ENCODE measurements at places on chromosomes 1 and 21.
A peak's percentile ranks its signal among the peaks of the same experiment; 100 is the strongest.

DNA sequence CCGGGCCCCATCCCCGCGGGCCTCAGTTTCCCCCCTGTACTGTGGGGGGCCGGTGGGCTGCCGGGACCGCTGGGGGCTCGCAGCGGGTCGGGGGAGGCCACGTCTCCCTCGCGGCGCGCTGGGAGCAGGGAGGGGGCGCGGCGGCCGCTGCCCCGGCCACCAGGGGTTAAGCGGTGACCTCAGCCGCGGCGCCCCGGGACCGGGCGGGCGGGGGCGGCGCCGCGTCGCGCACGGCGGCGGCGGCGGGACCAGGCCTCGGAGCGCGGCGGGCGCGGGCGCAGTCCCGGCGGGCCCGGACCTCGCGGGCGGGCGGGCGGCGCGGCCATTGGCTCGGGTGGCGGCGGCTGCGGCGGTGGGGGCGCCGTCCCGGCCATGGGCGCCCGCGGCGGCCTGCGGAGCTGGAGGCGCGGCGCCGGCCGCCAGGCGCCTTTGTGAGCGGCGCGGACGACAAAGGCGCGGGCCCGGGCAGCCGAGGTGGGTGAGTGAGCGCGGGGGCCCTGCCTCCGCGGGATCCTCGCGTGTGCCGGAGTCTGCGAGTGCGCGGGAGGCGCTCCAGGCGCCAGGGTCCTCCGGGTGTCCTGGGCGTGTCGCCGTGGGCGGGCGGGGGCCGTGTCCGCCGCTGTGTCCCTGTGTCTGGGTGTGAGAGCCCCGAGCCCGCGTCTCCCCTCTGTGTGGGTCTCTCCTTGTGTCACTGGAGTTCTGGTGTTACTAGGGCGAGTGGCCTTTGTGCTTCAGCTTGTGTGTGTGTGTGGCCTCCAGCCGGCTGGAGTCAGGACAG lies at the start of gene ARHGEF10L:
Gene ARHGEF10L (plus strand): TSS at position 222 of the 778 bp plus-strand sequence. CDS start 40,898 bp downstream, outside the sequence.
- no peak for DNase-seq

DNA sequence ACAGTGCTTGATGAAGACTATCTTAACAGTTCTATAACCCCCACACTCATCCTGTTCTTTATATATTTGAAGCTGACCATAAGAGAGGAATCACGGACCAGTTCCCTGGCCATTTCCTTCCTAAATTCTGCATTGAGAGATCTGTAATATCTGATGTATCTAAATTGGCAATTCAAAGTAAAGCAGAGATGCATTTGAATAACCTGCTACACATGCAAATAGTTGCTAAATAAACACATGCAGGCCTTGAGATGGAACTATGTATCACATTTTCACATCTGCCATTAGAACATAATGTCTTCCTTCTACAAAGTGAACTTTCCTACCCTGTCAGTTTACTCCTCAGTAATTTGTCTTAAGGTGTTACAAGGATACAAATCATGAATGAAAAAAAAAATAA lies 20.4 kb upstream of the PGBD2 start:
- DNase-seq, result no peak

- no peak for DNase-seq
Observed at GRCh38 chr1:205576805-205577761, 54.7 kb downstream of the ELK4 start.

- DNase-seq, result no peak
Observed at GRCh38 chr1:233442026-233442780, 114.7 kb downstream of the MAP3K21 start.

GRCh38 chr1:217331698-217332097 lies 299.2 kb downstream of the GPATCH2 start:
- DNase-seq, result no peak

DNA sequence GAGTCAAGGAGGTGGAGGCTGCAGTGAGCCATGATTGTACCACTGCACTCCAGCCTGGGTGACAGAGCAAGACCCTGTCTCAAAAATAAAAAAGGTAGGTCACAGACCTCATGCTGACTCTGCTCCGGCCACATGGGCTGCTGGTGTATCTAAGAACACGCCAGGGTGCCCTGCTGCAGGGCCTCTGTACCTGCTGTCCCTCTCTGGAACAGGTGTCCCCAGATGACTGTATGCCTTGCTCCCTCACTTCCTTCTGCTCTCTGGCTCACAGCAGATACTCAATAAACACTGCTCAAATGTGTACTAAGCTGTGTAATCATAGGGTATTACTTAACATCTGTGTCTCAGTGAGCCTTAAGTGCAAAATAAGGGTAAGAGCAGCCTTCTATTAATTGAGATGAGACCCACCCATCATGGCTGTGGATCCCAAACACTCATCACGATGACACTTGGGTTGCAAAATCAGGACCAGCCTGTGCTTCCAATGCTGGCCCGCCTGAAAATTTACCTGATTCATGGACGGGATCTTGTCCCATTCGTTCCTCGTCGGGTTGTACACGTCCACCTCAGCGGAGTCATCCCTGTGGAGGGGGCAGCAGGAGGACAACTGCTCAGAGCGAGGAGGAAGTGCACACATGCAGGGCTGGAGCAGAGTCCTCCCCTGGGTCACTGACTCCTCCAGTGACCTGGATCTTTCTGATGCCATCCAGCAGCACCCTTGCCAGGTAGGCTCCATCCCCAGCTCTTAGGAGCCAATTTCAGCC lies 7.5 kb downstream of the KLHL21 start:
- no peak for DNase-seq

- DNase-seq, result no peak
Observed at GRCh38 chr1:219555031-219555692, 57.7 kb downstream of the ZC3H11B start.

DNA sequence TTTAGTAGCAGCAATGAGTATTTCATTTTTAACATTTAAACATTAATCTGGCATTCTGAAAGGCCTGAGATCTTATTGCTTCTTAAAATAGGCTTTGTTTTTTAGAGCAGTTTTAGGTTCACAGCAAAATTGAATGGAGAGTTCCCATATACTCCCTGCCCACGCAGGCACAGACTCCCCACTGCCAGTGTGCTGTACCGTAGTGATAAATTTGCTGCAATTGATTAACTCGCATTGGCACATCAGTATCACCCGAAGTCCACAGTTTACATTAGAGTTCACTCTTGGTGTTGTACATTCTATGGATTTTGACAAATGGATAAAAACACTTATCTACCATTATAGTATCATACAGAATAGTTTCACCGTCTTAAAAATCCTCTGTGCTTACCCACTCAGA lies 71.8 kb upstream of the ERRFI1 start:
- no peak for DNase-seq

DNA sequence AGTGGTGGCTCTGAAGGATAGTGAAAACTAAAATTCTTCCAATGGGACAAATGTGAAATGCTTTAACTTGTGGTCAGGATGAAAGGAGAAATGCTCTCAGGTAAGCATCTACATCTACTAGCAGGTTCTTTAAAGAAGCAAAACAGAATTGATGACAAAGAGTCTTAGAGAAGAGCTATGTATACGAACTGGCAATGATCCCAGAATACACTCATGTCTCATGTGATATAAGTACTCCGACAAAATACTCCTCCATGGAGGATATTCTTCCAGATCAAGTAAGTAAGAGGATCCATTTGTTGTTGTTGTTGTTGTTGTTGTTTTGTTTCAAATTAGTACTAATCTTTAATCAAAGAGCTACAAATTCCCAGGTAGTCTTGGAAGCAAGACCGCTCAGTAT lies 174.0 kb upstream of the ATP1B1 start:
- DNase-seq, result no peak

GRCh38 chr1:206059355-206059915 lies 6.5 kb downstream of the RHEX start:
- DNase-seq, result no peak

- no peak for DNase-seq
Observed at GRCh38 chr1:194114288-194114687, 927.9 kb upstream of the B3GALT2 start.

DNA sequence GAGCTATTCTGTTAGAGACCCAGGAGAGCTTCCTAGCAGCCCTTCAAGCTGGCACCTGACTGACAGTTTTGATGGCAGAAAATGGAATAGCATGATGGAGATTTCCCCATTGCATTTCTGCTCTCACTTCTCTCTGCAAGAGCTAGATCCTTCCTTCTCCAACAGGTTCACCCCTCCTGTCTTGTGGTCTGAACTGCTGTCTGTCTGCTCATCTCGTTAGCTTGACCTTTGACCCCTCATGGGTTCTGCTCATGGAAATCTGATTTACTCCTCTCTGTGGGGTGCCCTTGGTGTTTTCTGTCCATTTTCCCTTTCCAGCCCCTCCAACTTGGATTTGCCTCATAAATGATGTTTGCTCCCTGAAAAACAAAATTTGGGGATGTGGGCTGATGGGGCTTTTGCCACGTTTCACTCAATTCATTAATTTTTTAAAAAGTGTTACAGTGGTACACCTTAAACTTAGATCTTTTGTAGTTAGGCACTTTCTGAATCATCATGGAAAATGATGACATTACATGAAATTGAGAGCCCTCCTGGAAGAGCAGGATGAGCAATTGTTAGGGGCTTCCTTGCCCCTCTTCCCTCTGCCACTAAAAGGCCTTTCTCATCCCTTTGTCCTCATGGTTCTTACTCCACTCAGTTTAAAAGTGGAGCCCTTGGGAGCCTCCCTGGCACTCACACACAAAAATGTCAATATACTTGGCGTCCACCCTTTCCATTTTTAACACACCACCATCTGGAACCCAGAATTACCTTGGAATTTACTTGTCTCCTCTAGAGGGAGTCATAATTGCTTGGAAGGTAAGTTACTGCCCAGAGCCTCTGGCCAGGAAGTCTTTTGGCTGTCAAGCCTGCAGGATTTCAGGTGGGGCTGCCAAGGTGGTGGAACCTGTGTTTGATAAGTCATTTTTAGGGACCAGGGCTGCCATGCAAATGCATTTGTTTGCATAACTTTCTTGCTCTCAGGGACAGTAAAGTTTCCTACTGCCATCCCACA lies 31.9 kb upstream of the IL19 start:
- no peak for DNase-seq

DNA sequence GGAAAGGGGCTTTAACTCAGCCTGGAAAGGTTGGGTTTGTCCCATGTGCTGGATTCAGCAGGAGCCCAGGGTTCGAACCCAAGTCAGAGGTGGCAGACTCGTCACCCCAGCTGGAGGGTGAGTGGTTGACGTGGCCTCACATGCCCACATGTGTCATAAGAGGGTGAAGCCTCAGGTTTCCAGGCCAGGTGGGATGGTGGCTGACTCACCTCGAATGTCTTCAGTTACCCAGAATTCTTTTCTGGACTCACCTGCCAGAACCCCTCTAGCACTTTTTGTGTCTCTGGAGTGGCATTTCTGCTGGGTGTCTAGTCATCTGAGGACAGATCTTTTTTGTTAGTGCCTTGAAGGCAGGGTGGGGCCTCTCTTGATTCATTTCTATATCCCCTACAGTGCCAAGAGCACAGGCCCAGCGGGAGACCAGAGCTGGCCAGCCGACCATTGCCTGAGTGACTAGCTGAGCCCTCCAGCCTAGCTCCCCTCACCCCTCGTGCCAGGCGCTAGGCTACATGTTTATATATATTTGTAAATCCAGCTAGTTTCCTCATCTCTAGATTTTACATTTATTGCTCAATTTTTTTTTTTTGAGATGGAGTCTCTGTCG lies 28.1 kb downstream of the IL6R start:
- peak; percentile 34 for DNase-seq

DNA sequence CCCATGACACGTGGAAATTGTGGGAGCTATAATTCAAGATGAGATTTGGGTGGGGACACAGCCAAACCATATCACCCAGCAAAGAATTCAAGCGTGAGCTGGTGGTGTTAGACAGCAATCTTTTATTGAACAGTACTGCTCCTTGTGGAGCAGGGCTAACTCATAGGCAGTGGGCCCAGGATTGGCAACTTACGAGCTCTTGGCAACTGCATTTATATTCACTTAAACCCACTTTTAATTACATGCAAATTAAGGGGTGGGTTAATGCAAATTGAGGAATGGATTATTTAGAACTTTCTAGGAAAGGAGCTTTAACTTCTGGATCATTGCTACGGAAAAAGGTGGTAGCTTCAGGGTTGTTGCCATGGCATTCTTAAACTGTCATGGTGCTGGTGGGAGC lies 135.6 kb upstream of the KAZN start:
- no peak for DNase-seq

DNA sequence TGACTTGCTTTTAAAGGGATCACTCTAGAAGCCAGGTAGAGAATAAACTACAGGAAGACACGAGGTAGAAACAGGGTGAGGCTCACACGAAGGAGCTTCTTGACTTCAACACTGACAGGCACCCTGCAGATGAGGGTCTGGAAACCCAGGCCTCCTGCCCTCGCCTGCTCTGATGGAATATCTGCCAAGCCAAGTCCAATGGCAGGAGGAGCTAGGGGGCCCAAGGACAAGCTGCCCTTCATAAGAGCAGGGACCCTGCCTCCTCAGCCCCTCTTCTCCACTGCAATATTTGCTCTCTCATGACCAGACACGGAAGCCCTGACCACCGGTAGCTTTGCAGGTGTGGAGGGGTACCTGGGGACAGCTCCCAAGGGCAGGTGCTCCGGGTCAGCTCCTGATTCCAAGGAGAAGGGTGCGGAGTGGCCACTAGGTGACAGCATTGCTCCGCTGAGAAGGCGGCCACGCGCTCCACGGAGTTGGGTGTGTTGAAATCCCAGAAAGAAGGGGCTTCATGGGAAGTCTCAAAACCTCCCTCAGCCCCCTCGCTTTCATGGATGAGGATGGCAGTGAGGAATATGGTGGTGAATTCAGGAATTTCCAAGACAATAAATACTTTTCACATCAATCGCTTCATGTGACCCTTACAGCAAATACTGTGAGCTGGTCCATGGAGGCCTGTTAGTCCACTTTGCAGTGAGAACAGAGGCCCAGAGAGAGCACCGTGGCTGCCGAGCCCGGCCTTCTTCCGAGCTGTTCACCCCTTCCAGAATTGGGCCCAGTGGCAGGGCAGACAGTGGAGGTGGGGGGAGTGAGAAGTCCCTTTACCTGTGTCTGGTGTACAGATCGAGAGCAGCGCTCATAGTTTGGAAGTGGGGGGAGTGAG lies 33.2 kb upstream of the PAX7 start:
- peak; percentile 42 for DNase-seq

- peak; percentile 50 for DNase-seq
Observed at GRCh38 chr1:228059634-228060457, 22.7 kb upstream of the ARF1 start.

- no peak for DNase-seq
Observed at GRCh38 chr1:209884665-209885117, 53.3 kb upstream of the SYT14 start.

- no peak for DNase-seq
Observed at GRCh38 chr1:72670902-72671301, 388.6 kb upstream of the NEGR1 start.

DNA sequence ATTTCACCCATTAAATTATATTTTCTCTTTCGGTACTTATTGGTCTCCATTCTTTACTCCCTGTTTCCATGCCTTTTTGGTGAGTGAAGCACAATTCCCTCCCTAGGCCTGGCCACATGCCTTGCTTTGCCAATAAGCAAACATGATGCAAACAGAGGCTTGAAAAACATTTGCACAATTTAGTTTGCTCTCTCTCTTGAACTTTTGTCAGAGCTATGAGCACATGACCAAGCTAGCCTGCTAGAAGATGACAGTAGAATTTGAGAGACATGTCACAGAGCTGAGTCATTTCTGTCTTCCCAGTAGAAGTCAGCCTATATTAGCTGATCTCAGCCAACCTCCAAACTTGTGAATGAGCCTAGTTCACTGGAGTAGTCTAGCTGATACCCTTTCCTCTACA lies 24.6 kb downstream of the ANGPTL3 start:
- DNase-seq, result no peak

Measured in activated CD4-positive, alpha-beta T cell treated with anti-CD3 and anti-CD28 coated beads for 1 hour (primary cell).